Thoracic aorta (tissue), 2 donors: ENCODE measurements at places on chromosomes 2 and 18. TPM values are rescaled to one million over a fixed set of nuclear protein-coding genes. Genes with fewer than 3 reads are reported as not detected.

SIX3 gene
- 0.14 TPM for total RNA-seq

AP1S3 gene
- 3.0 TPM for total RNA-seq

NEMP2 gene
- total RNA-seq = 3.2 TPM

MYO5B gene
- total RNA-seq = 13.5 TPM

KATNAL2 gene
- 5.6 TPM for total RNA-seq

TRMT61B gene
- 13.6 TPM for total RNA-seq

UPP2 gene
- not detected for total RNA-seq

POTEI gene
- not detected for total RNA-seq

ABHD3 gene
- 8.5 TPM for total RNA-seq

C1QL2 gene
- total RNA-seq = not detected

IL18R1 gene
- 22.2 TPM for total RNA-seq

FBXO15 gene
- not detected for total RNA-seq

EMILIN1 gene
- total RNA-seq = 231 TPM
